KG1 (cell line): ENCODE measurements at places on chromosomes 1 and 21.

DNA sequence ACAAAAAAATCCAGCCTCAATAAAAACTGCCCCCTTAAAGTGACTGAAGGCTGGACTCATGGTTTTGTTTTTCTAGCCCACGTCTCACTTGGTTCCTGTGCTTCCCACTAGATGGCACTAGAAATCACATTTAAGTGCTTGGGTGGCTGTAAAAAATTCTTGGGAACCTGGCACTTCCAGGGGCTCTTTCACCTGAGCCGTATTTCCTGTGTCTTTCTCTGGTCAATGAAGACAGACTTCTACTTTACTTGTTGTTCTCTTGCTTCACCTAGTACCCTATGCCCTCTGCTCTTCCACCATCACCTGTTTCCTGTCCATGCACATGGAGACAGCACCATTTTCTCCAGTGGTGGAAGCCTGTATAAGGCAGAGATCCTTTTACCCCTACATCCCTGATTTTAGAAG lies 20.0 kb downstream of the METTL13 start:
- DNase-seq: no peak

DNA sequence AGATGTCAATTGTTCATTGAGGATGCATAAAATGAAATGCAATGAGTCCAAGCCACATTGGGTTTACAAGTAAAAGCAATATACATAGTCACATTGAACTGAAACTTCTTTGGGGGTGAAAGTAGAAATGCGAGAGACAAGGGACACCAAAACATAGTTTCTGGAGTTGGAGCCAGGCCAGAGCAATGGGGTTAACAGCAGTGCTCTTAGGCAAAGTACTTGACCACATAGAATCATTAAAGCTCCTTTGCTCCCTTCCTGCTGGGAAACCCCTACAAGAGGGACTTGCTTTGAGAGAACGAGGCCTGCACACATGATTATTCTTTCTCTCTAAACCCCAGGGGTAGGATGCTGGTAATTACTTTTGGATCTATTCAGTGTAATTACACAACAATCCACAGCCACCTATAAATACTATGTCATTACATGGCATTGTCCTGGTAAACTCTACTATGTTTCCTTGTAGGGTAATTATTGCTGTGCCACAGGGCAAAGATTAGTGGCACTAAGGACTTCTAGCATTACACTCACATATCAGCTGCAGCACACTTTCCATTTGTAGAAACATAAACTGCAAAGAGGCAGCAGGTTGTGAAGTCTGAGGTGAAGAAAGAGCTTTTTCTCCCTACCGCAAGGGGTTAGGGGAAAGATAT lies 421.6 kb upstream of the PBX1 start:
- DNase-seq: no peak

- no peak for DNase-seq
Measured at GRCh38 chr1:167227934-167228378, 7.3 kb downstream of the POU2F1 start.

- DNase-seq: no peak
Measured at GRCh38 chr1:204466416-204467405, 27.9 kb downstream of the PIK3C2B start.

DNA sequence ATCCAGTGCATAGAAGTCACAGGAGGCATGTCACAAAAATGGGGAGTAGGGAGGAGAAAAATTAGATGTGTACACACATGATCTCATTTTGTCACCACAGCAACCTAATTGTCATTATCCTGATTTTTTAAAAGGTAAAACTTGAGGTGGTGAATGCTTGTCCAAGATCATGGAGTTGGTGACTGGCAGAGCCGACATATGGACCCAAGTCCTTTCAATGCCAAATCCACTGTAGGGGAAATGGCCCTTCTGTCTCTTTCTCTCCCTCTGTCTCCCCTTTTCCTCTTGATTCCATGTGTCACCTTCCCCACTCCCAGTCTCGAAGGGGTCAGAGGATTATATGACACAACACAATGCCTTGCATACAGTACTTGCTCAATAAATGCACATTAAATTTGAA lies 65.7 kb upstream of the JUN start:
- no peak for DNase-seq

GRCh38 chr1:103372866-103373265 lies 152.6 kb upstream of the RNPC3 start:
- DNase-seq: no peak

- no peak for DNase-seq
Measured at GRCh38 chr1:153789478-153790034, 14.3 kb downstream of the SLC27A3 start.

- no peak for DNase-seq
Measured at GRCh38 chr1:71667216-71667615, 586.4 kb upstream of the ZRANB2 start.

- DNase-seq: peak; percentile 41
Measured at GRCh38 chr1:54054438-54054749, 986 bp downstream of the TCEANC2 start.

DNA sequence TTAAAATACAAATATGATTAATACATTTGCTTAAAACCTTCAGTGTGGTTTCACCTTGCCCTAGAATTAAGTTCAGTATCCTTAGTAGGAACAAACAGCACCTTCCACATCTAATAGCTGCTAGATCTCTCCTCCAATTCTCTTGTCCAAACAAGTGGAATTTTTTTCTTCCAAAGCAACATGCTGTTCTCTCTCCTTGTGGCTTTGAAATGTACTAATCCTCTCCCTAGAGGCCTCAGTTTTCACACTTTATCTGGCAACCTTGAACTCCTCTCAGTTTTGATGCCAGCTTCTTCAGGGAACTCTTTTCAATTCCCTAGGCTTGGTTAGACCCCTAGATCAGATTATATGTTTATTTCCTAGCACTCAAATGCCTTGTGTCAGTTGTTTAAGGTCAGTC lies 87.0 kb downstream of the GLUL start:
- no peak for DNase-seq

- DNase-seq: no peak
Measured at GRCh38 chr1:1842360-1843146, 48.3 kb downstream of the GNB1 start.

DNA sequence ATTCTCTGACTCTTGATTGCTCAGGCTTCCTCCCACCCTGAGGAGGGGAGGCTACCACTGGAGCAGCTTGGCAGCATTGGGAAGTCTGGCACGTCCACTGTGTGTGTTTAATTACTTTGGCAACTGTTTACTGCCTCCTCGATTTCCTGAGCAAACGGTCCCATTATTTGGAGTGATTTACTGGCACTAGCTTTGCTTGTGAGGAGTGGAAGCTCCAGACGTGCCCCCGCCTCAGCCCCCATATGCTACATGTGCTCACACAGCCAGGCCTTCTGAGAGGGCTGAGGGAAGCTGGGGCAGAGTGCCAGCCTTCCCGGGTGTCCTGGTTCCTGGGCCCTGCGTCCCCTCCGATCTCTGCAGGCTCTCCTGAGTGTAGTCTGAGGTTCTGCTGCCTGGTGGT lies 306.2 kb downstream of the PTPRU start:
- no peak for DNase-seq

- no peak for DNase-seq
Measured at GRCh38 chr21:24895885-24896734, 711.2 kb downstream of the MRPL39 start.

GRCh38 chr1:208767816-208768215 lies 523.6 kb upstream of the PLXNA2 start:
- no peak for DNase-seq

DNA sequence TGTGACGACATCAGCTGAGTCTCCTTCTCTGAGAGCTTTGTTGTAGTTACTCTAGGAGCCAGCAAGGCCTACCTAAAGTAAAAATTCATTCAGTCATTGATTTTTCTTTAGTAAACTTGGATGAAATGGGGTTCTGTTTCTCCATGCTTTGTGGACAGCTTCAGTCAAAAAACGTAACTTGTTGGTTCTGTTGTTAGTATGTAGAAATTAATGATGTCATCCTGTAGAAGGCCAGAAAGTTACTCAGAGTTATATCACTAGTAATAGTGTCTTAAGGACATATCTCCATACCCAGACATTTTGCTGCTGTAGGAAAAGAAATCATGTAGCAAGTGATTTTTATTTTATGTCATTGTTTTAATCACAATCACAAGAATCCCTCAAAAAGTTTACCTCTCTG lies 43.0 kb downstream of the KDM1A start:
- no peak for DNase-seq

- no peak for DNase-seq
Measured at GRCh38 chr1:88175120-88175630, 508.9 kb upstream of the PKN2 start.

DNA sequence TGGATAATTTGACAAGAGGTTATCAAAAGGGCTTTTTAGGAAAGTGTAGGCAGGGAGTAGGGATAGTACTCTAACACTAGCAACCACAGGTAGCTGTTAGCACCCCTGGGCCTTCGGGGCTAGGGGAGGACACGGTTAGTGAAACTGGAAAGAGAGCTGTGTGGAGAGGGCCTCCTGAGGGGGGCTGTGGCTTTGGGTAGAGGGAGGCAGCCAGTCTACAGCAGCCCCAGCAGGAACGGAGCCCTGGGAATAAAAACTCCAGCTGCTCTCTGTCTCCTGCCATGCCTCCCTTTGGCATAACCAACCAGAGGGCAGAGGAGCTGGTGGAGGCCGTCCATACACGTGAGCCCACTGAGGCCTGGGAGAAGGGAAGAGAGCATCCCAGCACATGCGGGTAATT lies 223.2 kb downstream of the FOXD2 start:
- DNase-seq: no peak

- DNase-seq: no peak
Measured at GRCh38 chr1:91603409-91603808, 102.8 kb downstream of the CDC7 start.

DNA sequence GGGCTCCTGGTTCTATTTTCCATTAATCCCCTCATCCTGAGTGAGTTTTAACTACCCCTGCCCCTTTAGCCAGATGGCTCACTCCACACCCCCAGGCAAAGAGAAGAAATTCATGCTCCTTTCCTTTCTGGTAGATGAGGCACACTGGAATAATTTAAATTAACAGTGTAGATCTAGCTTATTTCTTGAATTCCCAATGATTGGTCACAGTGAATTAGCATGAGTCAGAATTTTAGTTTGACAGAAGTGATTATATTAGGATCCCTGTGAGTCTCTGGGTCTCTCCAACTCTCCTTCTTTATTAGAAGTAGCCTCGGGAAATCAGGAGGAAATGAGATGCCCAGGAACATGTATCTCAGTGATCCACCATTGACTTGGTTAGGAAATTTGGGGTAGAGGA lies 103.1 kb upstream of the KAZN start:
- DNase-seq: no peak

- DNase-seq: no peak
Measured at GRCh38 chr1:222314839-222315238, 233.1 kb downstream of the HHIPL2 start.

DNA sequence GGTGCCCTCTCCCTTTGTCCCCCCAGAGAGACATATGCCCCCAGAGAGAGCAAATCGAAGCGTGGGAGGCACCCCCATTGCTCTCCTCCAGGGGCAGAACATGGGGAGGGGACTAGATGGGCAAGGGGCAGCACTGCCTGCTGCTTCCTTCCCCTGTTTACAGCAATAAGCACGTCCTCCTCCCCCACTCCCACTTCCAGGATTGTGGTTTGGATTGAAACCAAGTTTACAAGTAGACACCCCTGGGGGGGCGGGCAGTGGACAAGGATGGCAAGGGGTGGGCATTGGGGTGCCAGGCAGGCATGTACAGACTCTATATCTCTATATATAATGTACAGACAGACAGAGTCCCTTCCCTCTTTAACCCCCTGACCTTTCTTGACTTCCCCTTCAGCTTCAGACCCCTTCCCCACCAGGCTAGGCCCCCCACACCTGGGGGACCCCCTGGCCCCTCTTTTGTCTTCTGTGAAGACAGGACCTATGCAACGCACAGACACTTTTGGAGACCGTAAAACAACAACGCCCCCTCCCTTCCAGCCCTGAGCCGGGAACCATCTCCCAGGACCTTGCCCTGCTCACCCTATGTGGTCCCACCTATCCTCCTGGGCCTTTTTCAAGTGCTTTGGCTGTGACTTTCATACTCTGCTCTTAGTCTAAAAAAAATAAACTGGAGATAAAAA lies 8.4 kb downstream of the EFNA3 start:
- no peak for DNase-seq

DNA sequence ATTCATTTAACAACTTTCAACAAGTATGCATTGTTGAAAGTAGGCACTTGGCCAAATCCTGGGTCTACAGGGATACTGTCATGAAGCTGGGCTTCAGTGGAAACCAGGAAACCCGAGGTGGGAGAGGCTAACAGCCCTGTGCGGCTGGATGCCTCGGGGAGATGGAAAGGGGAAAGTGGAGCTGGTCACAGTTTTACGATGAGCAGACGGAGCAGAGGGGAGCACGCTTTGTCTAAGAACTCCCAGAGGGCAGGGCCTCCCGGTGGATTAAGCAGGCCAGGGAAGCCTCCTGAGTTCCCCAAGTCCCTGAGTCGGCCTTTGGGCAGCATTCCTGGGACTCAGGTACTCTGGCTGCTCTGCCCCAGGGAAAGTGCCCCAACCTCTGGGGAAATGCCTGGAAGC lies 23.8 kb downstream of the STUM start:
- no peak for DNase-seq
